ENCODE measurements at places on chromosomes 5 and 9.

GRCh38 chr5:83899326-83899970 lies 178.8 kb upstream of the HAPLN1 start:
- no peak for DNase-seq

DNA sequence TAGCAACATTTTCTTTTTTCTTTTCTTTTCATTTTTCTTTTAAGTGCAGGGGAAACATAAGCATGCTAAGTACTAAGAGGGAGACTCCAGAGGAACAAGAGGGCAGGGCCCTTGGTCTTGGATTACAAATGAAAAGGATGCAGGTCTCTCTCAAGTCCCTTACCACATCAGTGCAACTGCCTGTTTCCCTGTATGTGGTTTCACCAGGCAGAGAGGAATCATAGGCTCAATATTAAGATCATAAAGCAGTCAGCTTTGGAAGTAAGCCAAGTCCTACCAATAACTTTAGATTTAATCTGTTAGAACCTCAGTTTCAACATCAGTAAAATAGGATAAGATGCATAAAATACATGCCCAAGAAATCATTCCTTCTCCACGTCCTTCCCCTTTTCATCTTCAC lies 422.7 kb upstream of the PAPPA start:
- DNase-seq, result no peak

- no peak for DNase-seq
Measured at GRCh38 chr5:40911266-40911665, 2.0 kb downstream of the C7 start.

GRCh38 chr5:21792748-21793147 lies 1060.4 kb downstream of the CDH12 start:
- DNase-seq, result no peak
